Skin of body (tissue), 3 donors: ENCODE measurements at places on chromosomes 1 and 21. TPM values are rescaled to one million over a fixed set of nuclear protein-coding genes. Genes with fewer than 3 reads are reported as not detected.

Gene DISP1
- total RNA-seq: 5.1 TPM

Gene CORT
- total RNA-seq: 0.49 TPM

Gene DCDC2B
- not detected for total RNA-seq

Gene ZDHHC18
- total RNA-seq: 6.5 TPM

Gene SLC1A7
- not detected for total RNA-seq

Gene BARHL2
- total RNA-seq: not detected
